ENCODE measurements at places on chromosomes 16 and 17.

DNA sequence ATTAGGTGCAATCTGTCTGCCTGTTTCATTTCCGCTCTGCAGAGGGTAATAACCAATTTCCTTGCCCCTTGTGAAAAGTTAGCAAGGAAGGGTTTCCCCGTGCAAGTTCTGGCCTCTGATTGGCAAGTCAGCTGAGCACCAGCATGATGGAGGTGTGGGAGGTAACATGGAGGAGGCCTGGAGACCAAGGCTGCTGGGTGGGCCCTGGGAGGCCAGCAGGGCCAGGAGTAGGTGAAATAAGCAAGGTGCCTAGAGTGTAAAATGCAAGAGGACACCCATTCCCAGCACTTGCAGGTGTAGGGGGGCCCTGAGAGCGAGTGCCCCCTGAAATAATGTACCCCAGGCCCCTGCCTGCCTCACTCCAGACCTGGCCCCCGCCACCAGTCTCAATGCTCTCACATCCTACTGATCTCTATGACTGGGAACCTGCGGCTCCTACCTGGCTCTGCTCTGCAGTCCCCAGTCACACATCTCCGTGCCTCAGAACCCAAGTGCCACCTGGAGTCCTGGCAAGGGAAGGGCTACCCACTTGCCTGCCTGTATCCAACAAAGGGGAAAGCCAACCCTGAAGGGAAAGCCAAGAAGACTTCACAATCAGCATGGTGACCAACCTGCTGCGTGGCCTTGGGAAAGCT is 116.2 kb downstream of the C16orf78 start:
- no peak for DNase-seq

DNA sequence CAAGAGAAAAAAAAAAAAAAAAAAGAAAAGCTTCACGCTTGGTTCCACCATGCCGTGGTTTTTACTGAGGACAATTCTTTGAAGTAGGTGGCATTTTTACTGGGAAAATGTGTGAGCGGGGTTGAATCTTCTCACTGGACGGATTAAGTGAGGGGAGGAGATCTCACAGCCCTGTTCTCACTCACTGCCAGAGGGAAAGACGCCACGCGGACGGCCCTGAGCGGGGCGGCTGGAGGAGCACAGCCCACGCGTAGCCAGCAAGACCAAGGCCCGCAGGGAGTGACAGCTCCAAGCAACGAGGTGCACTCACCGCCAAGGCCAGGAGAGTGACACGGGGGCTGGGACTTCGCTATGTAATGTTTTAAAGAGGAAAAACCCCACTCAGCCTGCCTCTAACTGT is 43.1 kb downstream of the MRM3 start:
- DNase-seq: no peak

GRCh38 chr17:77526728-77527350 is 386.1 kb downstream of the SEC14L1 start:
- DNase-seq: no peak

DNA sequence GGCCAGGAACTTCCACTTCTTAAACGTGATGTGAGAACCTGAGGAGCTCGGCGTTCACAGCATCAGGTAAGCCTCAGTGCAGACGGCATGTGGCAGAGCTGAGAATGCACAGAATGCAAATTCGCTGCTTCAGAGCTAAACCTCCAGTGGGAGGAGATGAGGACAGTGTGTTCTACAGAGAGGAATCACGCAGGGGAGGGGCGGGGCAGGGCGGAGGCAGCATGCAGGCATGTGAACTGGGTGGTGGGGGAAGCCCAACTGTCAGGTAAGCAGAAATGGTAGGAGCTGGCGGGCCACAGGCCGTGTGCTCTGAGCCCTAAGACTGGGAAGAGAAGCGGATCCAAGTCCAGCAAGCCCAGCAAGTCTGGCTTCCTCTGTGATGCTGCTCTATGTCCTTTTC is 94.7 kb downstream of the ZNF778 start:
- no peak for DNase-seq

- peak; percentile 7 for DNase-seq
Measured at GRCh38 chr17:9987779-9988585, 82.9 kb upstream of the RCVRN start.

GRCh38 chr17:66275651-66276050 is 26.8 kb upstream of the PRKCA start:
- no peak for DNase-seq

GRCh38 chr16:1871974-1872635 is at the start of gene MEIOB:
Gene MEIOB, minus strand, starts transcription at chr16:1872164. Its CDS starts 3,989 bp downstream, at chr16:1868175.
- DNase-seq: no peak

- DNase-seq: no peak
Measured at GRCh38 chr17:7807206-7807605, 26.8 kb upstream of the KDM6B start.

DNA sequence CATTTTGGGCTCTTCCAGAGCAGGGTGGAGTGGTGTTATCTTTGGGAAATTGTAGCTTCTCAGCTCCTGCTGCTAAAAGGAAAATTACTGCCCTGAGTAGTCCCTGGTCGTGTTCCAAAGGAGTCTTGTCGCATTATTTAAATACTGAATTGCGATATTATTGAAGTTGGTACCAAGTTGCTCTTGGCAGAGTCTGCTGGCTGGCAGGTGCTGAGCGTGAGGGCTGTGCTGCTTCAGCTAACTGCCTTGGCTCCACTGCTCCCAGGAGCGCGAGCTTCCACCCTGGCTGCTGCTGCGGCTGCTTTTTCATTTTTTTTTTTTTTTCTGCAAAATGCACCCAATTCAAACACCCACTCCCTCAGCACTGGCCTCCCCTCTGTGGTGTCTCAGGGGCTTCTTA is 289.8 kb downstream of the MAF start:
- no peak for DNase-seq
